ENCODE measurements at places on chromosomes 12 and 14.

GRCh38 chr12:121013715-121014114, 2.6 kb downstream of the C12orf43 start:
- no peak for DNase-seq

DNA sequence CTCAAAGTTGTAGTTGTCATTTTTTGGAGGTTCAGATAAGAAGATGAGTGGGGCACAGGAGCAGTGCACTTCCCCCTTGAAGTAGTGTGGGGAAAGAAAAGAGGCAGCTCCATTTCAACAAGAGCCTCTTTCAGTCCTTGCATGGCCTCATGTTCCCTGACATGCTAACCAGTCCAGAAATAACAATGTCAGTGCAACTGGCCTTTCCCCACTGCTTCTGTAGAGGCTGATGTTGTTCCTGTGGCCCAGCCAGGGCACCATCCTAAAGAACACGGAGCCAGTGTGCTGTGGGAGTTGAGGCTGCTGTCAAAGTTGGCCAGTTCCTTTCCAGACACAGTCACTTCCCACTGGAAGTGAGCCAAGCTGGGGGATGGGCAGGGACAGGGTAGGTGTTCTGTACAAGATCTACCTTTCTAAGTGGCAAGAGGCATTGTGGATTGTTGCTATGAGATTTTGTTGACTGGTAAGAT, 77.7 kb upstream of the SLC38A2 start:
- no peak for DNase-seq

DNA sequence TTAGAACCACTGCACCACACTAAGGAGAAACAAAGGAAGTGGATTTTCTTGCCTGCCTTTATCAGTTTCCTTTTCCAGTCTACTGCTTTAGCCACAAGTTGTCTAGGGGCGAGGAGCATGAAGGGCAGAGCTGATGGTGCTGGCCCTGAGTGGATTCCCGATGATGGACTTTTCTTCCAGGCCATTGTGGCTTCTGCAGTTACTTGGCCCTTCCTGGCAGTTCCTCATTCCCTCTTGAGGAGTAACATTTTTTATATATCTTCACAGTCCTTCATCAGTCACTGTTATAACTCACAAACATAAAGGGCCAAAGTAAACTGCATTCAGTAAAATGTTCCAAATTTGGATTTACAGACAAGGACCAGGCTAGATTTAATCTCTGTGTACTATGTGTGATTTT, 61.2 kb upstream of the SRSF5 start:
- DNase-seq, result no peak

DNA sequence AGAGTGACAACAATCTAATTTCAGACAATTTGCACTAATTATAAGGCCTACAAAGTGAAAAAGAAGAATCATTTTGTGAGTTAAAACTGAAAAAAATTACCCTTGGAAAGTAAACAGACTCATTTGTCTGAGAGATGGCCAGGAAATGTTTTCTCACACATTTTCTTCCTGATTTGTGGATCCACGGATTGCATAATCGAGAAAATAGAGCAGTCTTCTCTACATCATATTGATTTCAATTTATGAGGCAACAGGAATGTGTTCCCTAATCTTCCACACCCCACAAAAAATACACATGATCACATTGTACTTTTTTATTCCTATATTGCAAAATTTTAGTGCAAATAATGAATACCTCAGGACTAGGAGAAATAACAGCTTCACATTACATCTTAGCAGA, 160.8 kb downstream of the CCER1 start:
- DNase-seq, result no peak

GRCh38 chr12:88723219-88723618, 142.9 kb upstream of the KITLG start:
- DNase-seq, result no peak

DNA sequence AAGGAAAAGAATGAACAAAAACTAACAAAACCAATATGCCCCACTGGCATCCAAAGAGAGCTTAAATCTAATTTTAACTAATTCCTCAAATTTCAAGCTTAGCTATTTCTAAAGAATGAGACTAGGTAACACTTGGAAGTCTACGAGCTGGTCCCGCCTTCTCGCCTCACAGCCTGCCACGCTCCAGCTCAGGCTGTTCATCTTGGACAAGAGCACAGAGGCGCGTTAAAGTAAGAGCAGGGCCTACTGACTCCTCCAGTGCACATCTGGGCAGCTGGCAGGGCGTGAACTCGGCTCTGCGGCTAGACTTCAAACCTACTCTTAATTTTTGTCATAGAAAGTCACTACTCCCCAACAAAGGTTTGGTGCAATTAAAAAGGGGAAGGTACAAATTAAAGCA, 64.6 kb downstream of the DICER1 start:
- no peak for DNase-seq

DNA sequence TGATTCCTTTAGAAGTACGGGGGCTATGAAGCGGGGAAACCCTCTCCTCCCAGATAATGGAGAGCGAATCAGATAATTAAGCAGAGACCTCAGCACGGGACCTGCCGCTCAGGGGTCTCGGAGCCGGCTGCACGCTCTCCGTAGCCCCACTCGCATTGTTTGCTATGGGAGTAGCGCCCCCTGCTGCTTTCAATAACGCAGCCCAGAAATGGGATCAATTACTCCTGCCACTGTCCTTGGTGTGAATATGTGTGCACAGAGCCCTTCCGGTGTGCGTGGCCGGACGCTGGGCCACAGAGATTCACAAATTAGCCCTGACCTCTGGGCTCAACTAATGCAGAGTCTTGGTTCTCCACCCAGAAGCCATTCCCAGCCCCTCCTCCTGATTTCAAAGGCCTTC, 76.4 kb upstream of the TMEM132C start:
- no peak for DNase-seq

DNA sequence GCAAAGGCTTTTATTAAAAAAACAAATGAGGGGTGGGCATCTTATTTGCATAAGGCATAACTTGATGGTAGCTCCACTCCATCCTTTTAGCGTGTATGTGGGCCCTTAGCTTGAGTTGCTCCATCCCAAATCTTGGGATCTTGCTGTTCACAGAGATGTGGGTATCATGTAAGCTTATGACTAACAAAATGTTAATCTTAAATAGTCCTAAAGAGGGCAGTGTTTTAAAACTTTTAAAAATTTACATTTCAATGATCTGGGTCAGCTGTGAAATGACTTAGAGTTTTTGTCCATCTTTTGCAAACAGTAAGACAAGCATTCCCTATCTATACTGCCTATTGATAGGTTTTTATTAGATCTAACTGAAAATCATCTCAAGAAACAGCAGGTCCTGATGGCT, 86.0 kb downstream of the SLCO1A2 start:
- DNase-seq, result no peak

DNA sequence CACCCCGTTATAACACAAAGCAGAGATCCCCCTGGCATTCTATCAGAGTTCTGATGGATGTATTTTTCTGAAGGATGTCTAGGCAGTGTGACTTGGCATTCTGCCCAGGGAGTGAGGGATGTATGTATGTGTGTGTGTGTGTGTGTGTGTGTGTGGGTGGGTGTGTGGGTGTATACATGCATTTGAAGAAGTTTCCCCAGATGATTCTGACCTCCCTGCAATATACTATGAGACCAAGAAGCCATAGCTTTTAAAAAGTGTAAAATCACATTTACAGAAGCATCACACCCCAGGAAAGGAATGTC, 59.7 kb upstream of the NAP1L1 start:
- no peak for DNase-seq

DNA sequence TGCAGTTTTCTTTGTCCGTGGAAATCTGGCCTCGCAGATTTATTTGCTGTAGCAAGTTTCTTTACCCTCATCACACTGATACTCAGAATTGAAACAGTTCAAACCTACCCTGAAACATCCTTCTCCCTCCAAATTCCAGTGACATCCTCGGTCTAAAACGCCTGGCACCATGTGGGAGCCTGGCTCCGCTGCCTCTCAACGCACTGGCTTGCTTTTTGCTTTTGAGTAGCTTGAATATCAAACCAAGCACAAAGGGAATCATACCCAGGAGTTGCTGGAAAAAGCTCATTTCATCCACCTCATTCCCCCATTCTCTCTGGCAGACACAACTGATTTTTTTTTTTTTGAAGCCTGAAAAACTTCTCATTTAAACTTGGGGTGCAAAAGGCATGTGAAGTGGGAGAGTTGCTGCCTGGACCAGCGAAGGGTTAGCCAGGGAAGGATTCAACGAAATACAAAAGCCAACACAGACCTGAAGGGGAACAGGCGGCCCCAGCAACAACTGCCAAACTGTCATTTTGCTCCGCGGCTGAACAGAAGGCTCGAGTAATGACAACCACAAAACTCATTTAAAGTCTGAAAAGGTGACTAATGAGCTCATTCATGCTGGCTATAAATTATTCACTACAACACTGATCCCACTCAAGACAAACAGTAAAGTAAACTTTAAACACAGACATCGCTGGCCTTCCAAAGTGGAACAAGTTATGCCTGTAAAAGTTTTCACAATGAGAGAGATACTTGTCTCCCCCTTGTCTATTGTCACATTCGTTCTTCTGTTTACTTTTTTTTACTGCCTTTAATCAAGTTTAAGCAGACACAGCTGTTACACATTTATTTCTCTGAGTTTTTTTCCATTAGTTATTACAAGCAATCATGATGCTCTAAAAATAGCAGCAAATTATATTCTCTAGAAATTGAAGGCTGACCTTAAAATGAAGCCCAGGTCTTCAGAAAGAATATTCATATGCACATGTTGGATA, 12.5 kb upstream of the FOXN3 start:
- DNase-seq, result no peak

- no peak for DNase-seq
Observed at GRCh38 chr14:73780896-73781295, 66.7 kb upstream of the PNMA1 start.

GRCh38 chr12:128811806-128812205, 12.0 kb downstream of the SLC15A4 start:
- DNase-seq, result no peak

DNA sequence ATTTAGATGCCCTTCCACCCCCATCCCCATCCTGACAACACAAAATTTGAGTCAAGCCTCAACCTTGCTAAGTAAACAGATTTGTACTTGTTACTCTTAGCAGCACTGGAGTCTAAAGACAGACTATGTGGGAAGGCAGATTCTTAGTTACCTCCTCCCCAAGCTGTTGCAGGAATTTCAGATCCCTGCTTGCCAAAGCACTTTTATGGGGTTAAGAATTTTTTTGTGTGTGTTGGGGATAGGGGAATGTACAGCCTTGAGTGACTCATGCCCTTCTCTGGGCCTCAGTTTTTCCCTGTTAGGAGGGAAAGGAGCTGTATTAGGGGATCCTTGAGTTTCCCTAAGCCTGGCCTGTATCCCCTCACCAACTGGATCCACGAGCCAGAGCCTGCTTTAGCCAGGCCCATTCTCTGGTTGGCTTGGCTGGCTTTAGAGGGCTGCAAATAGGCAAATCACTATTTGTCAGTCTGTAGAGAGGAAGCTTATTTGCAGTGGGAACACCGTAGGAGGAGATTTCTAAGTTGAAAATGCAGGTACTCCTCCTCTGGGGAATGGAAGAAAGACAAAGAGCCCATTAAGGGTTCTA, 27.7 kb upstream of the RNU6-8 start:
- no peak for DNase-seq

GRCh38 chr12:90791445-90791844, 163.5 kb downstream of the CCER1 start:
- DNase-seq, result no peak

DNA sequence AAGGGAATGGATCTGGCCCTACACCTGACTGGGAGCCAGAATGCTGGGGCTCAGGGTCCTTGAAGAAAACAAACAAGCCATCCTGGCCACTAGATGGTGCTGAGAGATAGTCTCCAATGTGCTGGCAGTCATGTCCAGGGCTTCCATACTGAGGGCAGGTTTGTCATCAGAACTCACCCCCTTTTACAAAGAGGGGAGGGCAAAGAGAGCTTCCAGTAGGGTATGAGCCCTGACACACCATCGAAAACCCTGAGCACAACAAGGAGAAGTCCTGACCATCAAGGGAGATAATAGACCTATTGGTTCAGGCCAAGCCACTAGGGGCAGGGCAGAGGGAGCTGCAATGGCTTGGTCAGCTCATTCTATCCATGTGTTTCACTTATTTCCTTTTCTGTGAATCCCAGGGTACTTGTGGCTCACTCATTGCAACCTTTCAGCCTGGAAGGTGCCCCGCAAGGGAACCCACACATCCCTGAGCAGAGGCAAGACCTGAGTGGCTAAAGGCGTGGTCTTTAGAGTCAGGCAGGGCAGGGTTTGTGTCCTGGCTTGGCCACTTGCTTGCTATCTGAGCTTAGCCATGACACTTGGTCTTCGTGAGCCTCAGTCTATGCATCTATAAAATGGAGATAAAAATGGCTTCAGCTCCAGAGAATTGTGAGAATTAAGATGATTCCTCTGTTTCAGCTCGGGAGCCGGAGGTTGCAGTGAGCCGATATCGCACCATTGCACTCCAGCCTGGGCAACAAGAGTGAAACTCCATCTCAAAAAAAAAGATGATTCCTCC, 6.2 kb upstream of the PLEKHH1 start:
- no peak for DNase-seq

DNA sequence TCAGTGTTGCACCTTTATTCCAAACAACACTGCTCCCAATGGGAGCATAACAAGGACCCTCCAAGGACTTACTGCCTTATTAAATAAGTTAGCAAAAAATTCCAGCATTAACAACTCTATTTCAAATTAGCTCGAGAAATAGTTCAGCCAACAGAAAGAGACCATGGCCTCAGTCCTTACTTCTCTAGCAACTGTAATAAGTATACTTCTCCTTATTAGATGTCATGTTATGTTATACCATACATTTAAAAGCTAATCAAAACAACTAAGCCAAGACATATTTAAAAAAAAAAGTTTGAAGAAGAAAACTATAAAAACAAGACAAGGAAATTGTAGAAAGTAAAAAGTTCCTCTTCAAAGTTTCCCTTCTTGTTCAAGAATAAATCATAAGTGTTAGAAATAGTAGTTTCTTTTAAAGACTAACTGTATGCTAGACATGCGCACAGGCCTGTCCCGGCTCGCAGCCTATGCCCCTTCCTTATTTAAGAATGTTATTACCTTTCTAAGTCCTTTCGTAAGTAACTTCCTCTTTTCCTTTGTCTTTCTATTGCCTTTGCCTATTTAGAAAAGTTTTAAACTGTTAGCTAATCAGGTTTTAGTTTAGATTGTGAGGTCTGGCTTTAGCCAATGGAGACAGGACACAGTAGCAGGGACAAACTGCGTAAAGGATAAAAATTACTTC, 68.6 kb downstream of the RESF1 start:
- DNase-seq, result no peak

- DNase-seq, result no peak
Observed at GRCh38 chr12:25694072-25694471, 141.0 kb upstream of the LMNTD1 start.

- no peak for DNase-seq
Observed at GRCh38 chr14:70113211-70113610, 75.5 kb downstream of the SLC8A3 start.

All from epithelial cell of proximal tubule (primary cell).